Fibroblast of skin of scalp (primary cell): ENCODE measurements at places on chromosomes 7 and 10.

- peak; percentile 44 for DNase-seq
Measured at GRCh38 chr7:135501402-135501801, 8.5 kb downstream of the CNOT4 start.

GRCh38 chr7:148028165-148028564 is 562.4 kb upstream of the C7orf33 start:
- DNase-seq, result no peak

GRCh38 chr10:31418481-31418880 is 99.5 kb downstream of the ZEB1 start:
- DNase-seq, result no peak

DNA sequence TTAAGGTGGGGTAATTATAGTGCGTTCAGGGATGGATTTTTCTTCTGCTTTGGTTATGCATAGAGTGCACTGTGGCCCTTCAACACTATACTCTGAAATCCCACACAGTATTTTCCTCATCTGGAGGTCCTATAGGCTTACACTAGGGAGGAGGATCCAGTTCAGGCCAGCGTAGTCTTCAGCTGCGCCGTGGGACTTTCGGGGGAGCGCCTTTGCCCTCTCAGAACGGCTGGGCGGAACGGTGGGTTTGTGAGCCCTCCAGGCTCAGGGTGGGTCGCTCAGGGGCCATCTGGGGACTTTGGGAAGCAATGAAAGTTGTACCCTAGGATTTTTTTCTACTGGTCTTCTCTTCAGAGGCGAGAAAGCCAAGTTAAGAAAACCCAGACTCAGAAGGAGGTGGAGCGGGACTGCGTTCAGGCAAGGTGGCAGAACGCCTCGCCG is 652 bp upstream of the VPS26A start:
- DNase-seq, result peak; percentile 75

DNA sequence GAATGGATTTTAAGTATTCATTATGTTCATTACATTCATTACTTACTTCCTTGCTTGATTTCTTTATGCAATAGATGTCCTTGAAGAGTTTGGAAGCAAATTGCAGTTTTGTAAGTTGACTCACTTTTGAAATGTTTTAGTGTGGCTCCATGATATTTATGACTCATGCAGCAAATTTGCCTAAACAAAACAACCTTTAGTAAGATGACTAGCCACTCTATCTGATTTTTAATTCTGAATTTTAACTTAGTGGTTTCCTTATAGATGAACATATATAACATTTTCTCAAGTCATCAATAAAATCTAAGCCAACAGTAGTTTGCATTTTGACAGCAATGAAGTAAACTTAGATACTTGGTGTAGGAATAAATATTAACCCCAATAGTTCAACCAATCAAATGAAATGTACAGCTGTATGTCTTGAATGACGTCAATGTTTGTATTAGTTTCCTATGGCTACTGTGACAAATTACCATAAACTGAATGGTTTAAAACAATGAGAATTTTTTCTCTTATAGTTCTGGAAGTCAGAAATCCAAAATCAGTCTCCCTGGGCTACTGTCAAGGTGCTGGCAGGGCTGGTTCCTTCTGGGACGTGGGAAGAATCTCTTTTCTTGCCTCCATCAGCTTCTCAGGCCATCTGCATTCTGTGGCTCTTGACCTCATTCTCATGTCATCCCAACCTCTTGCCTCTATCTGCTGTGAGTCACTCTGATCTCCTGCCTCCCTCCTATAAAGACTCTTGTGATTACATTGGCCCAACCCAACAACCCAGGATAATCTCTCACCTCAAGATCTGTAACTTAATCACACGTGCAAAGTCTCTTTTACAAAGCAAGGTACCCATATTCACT is 73.4 kb downstream of the AHR start:
- DNase-seq, result peak; percentile 96

DNA sequence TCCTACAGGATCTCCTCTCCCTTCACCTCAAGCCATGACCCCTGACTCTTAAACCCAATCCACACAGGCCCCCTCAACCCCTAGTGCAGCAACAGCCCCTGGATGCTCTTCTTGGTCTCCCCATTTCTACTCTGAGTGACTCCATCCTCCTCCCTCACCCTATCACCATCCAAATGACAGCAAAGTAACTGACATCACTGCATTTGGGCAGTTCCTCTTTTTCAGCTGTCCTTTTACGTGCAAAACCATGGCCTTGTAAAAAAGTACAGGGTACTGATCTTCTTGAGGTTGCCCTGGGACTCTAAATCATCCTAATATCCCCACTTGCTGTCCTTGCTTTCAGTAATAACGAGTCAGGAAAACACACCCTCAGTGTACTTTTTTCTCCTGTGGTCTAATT is 454.9 kb downstream of the ADRA2A start:
- no peak for DNase-seq

GRCh38 chr10:119761106-119761505 is 35.3 kb downstream of the INPP5F start:
- peak; percentile 84 for DNase-seq

DNA sequence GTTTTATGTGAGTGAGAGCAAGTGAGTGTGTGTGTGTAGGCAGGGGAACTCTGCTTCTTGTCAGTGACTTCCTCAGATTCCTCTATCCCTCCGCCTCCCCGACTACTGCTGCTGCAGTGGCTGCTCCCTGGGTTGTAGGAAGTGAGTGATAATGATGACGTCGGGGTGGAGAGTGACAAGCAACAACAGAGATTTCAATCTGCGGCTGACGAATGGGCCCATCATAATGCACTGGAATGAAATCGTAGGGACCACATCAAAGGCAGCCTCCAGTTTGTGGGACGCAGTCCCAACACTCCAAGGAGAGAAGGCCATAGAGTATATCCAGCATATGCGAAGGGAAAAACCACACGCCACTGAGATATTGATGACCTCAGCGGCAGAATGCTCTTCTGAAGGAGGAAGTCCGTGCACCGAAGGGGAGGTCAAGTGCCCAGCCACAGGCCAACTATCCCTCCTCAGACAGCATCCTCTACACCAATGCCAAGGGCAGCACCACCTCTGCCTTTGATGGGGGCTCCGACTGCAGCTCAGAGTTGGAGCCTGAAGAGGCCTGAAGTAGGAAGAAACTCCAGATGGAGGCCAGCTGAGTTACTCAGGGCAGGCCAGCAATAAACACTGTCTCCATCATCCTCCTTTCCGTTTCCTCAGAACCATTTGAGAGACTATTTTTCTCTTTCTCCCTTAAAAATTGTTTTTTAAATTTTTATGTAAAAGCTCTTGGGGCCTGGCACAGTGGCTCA is 11.3 kb upstream of the STMP1 start:
- peak; percentile 85 for DNase-seq

- DNase-seq, result no peak
Measured at GRCh38 chr10:131021246-131021895, 290.1 kb downstream of the TCERG1L start.

- no peak for DNase-seq
Measured at GRCh38 chr10:124345521-124345920, 73.2 kb downstream of the OAT start.

DNA sequence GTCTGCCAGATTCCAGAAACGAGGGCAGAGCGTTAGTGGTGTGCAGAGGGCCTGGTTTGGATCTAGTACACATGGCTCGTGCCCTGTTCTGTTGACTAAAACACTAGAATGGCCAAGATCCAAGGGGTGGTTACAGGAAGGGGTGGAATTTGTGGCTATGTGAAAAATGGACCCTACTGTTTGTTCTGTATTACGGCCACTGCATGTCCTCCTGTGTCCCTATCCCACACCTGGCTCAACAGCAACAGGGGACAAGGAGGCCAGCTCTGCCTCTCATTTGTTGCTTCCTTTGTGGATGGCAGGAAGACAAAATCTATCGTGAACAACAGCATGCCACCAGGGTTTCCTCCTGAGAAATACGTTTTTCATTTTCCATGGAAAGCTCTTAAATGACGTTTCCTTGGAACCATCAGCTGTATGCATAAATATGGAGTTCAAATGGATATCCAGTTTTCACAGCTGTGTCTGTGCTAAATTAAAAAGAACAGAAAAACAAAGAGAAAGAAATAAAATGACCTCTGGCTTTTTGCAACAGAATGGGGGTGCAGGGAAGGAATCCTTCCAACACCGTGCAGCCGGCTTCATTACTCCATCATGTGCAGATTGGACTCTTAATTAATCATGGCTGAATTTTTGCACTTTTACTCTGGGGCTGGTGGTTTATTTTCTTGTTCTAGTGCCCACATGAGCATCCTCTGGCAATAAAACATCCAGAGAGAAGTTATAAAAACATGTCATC is 318.9 kb downstream of the CXCL12 start:
- DNase-seq, result no peak

GRCh38 chr7:144513334-144513733 is 109.8 kb upstream of the NOBOX start:
- no peak for DNase-seq

DNA sequence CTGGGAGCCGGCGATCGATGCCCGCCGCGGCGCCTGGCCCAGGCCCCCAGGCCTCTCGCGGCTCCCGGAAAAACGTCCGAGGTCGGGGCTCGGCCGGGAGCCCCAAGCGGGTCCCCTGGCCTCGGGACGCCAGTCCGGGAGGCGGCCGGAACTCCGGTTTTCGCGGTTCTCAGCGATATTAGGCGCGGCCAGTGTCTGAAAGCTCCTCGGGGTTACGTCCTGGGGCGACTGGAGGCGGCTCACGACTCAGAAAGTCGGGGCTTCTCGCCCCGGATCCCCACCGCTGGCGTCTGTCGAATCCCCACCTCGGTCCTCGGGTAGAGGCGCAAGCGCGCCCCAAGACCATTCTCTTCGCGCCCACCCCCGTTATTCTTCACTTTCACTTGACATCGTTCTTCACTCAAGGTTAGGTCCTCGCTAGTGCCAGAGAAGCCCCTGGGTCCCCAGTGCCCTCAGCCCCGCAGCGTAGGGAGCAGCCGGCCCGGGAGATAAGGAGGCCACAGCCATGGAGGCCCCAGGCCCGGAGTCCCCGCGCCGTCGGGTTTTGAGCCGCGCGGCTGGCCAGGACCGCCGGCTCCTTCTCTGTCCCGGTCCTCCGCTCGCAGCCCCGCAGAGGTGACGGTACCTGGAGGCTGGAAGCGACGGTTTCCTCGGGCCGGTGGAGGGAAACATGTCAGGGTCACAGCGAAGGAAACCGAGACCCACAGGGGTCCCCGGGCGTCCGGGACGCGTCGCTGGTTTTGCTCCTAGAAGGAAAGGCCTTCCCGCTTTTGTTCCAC is 35.2 kb upstream of the EBLN1 start:
- DNase-seq, result no peak

- peak; percentile 13 for DNase-seq
Measured at GRCh38 chr10:61346796-61347413, 106.3 kb downstream of the TMEM26 start.

GRCh38 chr7:1883031-1883761 is 213.1 kb downstream of the ELFN1 start:
- peak; percentile 94 for DNase-seq

- DNase-seq, result no peak
Measured at GRCh38 chr7:95863623-95864022, 91.3 kb downstream of the DYNC1I1 start.

DNA sequence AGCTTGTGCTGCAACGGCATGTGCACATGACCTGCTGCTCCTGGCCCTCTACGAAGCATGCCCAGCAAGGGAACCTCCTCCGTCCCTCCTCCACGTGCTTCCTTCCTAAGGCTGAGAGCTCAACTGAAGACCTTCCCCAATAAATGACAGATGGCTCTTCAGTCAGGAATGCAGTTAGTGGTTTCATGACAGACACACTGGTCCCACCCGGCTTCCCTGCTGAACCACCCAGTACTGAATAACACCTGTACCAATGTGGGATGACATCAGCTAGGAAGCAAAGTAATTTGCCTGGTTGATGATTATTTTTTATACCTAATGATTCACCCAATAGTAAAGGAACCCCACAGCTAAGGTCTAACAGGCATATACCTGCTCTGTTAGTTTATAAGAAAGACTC is 69.1 kb downstream of the SCRN1 start:
- no peak for DNase-seq

DNA sequence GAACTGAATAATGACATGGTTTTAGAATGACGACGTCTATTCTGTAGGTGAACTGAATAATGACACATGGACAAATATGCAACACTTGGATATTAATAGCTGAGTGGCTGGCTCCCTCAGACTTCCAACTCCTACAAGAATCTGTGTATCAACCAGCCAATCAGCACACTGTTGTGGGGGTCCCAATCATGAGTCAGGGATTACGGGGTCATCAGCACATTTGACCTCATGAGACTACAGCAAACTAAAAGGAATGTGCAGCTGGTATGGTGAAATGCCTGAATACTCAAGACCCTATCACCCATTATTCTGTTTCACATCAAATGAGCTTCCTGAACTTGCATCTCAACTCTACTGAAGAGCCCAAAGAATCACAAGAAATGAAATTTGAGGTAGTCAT is 192.5 kb downstream of the ANK3 start:
- DNase-seq, result no peak

DNA sequence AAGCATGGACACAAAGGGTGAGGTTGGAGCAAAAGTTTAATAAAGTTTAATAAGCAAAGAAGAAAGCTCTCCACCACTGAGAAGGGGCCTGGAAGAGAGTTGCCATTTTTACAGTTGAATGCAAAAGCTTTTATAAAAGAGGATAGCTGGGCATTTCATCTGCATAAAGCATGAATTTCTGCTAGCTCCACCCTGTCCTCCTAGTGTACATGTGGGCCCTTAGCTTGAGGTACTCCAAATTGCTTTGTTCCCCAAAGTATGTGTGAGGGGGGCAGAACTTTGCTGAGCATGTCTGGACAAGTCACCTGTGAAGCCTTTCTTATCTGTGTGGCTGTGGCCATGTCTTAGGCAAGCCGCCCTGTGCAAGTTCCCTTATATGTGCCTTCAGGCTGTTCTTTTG is 22.6 kb upstream of the CROT start:
- no peak for DNase-seq

DNA sequence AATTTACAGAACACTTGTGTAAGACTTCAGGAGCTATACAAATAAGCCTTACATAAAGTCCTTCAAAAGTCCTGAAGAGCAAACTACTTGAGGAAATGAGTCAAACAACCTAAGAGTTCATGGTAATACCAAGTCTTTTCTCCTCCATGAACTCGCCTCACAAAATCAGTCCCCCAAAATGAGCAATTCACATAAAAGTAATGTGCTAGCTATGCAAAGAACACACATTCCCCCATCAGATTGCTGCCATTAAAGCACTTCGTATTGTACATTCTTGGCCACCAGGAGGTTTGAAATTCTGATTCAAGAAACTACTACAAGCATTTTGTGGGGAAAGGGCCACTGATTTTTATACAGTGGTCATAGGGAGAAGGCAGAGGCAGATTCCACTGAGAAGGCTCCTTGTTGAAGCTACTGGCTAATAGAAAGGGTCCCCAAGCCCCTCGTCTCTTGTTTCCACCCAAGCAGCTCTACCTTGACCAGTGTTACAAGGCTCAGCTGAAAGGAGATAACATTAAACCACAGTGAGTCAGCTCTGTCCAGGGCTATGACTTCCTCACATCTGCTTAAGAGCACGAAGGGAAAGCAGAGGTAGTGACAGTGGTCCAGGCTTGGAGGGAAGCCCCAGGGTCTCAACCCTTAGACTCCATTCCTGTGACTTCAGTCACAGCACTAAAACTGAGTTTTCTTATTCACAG is 115.2 kb upstream of the CDK1 start:
- DNase-seq, result peak; percentile 28
